M059J (cell line): ENCODE measurements at places on chromosomes 5 and 9. TPM values are rescaled to one million over a fixed set of nuclear protein-coding genes. Genes with fewer than 3 reads are reported as not detected.

DNA sequence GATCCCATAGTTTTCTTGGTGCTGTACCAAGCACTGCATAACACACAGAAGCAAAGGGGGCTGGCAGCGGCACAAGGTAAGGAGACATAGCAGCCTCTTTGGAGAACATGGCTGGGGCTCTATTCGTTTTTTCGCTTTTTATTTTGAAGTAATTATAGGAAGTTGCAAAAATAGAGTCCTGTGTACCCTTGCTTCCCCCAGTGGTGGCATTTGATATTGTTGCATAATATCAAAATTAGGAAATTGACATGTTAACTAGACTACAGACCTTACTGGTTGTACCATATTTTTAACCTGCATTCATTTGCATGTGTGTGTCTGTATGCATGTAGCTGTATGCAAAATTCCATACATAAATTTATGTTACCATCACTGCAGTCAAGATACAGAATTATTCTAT, 6.6 kb upstream of the UBQLN1 start:
- no peak for DNase-seq

GRCh38 chr5:181222630-181223057, 437 bp upstream of the TRIM41 start:
- DNase-seq = no peak

DNA sequence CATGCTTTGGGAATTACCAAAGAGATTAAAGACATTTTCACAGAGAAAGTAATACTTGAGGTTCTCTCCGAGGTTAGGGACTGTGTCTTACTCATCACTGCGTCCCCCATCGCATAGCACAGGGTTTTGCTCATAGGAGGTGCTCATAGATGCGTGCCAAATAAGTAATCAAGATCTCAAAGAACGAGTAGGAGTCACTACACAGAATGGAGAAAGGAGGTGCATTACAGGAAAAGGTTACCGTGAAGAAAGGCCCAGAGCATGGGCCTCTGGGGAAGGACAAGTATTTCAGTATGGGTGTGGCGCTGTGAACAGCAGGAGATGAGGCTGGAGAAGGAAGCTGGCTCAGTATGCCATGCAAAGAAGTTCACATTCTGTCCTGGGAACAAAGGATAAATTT, 182.4 kb downstream of the ACTL7B start:
- DNase-seq = peak; percentile 60

- no peak for DNase-seq
These were observed 522.1 kb downstream of the CCDC171 start for GRCh38 chr9:16074963-16075362.

The CARD19 gene
- 85.7 and 88.4 TPM in 2 replicates for total RNA-seq

DNA sequence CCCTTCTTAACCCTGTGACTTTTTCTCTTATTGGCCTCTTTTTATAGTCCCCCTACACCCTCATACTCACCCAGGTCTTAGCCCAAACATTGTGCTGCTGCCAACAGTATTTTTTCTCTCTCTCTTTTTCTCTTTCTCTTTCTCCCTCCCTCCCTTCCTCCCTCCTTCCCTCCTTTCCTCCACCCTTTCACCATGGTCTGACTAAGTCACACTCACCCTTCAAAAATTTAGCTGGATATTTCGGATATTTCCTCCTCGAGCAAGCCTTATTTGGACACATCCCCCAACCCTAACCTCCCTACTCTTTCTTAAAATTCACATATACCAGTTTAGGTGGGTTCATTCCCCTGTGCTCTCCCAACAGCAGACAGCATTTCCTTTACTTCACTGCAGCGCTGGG, 64.7 kb downstream of the FGF1 start:
- DNase-seq = peak; percentile 87

- peak; percentile 64 for DNase-seq
These were observed 129.9 kb downstream of the BOD1 start for GRCh38 chr5:173486355-173487225.

- DNase-seq = no peak
These were observed 6.1 kb downstream of the S100Z start for GRCh38 chr5:76855961-76856360.

The PCYOX1L gene
- 8.2 and 12.0 TPM in 2 replicates for total RNA-seq

DNA sequence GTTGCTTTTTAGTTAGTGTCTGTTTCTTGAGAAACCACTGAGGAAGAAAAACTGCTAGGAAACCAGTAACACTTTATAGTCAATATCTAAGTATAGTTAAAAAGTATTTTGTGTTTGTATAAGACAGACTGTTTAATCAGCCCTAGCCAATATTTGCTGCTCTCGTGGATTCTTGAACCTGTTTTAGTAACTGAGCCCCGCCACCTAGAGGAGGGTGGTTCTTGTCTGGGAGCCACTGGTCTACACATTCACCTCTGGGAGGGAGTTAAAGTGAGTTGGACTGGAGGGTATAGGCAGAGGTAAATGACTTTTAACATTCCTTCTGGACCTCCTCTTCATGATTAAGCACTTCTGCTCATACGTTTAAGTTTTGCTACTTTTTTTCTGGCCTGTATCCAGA, 117.2 kb downstream of the SPATA31D1 start:
- DNase-seq = no peak

The TXNDC8 gene
- total RNA-seq = not detected in 2 replicates

DNA sequence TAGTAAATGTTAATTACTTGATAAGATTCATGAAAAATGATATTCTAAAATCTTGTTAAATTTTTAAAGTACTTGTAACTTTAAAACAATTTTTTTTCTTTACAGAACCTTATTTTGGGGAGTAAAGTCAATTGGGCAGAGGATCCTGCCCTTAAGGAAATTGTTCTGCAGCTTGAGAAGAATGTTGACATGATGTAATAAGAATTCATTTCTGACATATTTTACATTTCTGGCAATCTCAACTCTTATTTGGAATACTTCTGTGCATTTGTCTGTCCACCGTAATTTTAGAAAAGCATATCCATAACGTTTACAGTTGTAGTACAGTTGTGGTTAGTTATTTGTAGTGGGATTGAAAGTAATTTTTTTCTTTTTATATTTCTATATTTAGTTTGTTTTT, 20.2 kb downstream of the CENPH start:
- DNase-seq = no peak

The PCDHGA2 gene
- total RNA-seq = 0.22 and 0.32 TPM in 2 replicates

- DNase-seq = peak; percentile 40
These were observed 1.0 kb downstream of the SET start for GRCh38 chr9:128689820-128690683.

DNA sequence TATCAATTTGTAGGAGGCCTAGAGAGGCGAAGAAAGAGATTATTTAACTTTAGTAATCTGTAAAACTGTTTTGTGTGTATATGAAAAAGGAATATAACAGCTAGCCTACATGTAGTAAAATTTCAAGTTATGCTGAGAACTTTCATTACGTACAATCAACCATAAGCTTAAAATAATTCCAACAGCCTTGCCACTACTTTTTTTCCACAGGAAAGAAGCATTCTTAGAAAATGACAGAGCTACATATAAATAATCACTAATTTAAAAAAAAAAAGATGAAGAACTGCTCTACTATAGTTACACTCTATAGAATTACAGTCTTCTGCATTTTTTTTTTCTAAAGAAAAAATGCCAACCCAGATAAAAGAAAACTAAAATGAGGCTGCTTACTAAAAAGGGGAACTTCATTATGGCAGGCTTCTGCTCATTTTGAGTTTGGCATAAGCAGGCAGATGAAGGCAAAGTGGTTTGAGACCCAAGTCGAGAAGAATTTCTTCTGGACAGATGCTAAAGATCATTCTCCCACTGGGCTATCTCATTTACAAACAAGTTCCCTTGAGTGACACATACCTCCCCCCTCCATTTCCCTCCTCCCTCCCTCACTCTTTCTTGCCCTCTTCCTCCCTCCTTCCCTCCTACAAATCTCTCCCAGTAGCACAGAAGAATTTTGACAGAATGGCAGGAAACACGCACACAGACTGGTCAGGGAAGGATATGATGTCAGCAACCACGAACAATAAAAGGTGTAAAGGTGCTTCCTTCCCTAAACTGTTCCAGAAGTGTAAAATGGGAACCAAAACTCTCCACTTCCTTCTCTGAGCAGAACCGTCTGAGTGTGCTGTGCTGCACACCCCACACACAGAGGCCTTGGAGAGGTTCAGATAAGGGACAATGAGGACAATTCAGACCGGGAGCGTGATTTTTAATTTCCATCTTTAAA, 56.1 kb downstream of the MEF2C start:
- peak; percentile 84 for DNase-seq

DNA sequence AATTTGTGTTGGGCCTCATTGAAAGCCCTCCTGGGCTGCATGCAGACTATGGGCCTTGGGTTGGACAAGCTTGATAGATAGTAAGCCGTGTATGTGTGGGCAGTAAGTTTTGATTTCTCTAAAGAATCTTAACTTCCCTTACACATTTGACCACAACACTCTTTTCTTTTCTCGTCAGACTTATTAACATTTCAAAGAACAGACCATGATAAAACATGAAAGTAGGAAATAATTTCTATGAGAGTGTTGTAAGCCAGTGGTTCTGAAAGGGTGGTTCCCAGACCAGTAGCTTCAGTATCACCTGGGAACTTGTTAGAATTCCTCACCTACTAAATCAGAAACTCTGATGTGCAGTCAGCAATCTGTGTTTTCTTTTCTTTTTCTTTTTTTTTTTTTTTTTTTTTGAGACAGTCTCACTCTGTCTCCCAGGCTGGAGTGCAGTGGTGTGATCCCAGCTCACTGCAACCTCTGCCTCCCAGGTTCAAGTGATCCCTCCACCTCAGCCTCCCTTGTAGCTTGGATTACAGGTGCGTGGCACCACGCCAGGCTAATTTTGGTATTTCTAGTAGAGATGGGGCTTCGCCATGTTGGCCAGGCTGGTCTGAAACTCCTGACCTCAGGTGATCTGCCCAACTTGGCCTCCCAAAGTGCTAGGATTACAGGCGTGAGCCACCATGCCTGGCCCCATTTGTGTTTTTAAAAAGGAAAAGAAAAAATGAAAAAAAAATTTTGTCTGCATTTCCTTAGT, 20.0 kb upstream of the GCNT1 start:
- no peak for DNase-seq

The FBP2 gene
- not detected in 2 replicates for total RNA-seq

- no peak for DNase-seq
These were observed 240.3 kb downstream of the ARRDC3 start for GRCh38 chr5:91142819-91143218.

The ORM2 gene
- total RNA-seq = not detected in 2 replicates

- peak; percentile 69 for DNase-seq
These were observed 50.1 kb upstream of the SMAD5 start for GRCh38 chr5:136082390-136083193.
